ENCODE measurements at places on chromosomes 3 and 15.

GRCh38 chr3:41710646-41711388, 251.1 kb downstream of the ULK4 start:
- DNase-seq, result peak; percentile 32

DNA sequence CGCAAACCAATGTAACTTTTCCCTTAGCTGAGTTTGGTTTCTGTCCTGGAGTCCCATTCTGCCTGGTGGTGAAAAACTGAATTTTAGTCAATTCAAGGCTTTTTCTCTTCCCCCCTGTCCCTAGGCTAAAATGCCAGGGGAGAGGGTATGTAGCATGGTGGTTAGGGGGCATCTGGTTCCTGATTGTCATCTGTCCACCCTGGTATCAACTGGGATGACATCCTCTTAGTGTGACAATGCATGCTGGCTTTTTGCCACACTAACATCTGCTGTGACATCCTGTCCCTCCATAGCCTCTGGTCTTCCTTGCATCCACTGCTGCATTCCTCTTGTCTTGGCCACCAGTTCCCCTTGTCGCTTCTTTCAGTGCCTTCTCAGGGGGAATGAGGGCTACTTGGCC, 73.7 kb downstream of the ABHD5 start:
- DNase-seq, result no peak

DNA sequence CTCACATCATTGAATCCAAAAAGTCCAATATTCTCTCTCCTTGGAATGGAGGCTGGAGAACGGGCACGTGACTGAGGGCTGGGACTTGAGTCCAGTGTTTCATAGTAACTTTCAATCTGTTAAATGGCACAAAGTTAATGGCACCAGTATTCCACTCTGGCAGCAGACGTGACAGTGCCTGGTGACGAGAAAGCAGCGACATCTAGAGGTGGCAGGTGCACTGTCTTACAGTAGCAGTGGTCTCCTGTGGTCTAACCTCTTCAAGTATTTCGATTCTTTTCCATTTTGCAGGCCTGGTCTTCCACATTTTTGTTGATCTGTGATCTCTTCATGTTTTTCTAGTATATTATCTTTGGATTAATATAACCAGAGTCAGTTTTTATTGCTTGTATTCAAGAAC, 107.1 kb downstream of the OXSM start:
- no peak for DNase-seq

- DNase-seq, result no peak
These were observed 148.9 kb upstream of the TBC1D5 start for GRCh38 chr3:17891139-17891856.
